ENCODE measurements at places on chromosomes 7 and 10. TPM values are rescaled to one million over a fixed set of nuclear protein-coding genes. Genes with fewer than 3 reads are reported as not detected.

NRCAM gene
- 0.27 TPM for total RNA-seq

GPR22 gene
- 36.4 TPM for total RNA-seq

JCAD gene
- 25.5 TPM for total RNA-seq

EIF3B gene
- total RNA-seq, result 68.0 TPM

HMX2 gene
- not detected for total RNA-seq

TMEM229A gene
- not detected for total RNA-seq

GPR85 gene
- 0.59 TPM for total RNA-seq

CYP2C19 gene
- total RNA-seq, result 0.11 TPM

HYAL4 gene
- total RNA-seq, result not detected

CPA2 gene
- not detected for total RNA-seq

GRCh38 chr10:83849150-83849549 is 290.2 kb upstream of the GHITM start:
- no peak for DNase-seq

DNA sequence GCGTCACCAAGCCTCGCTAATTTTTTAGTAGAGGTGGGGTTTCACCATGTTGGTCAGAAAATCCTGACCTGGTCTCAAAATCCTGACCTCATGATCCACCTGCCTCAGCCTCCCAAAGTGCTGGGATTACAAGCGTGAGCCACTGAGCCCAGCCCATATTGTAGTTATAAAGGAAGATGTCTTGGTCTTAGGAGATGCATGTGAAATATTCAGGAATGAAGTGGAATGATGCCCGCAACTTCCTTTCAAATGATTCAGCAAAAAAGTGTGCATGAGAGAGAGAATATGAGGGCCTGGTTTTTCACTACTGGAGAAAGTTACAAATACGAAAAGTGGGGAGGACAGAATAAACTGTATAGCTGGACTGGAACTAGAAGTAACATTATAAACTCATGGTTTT is 15.9 kb downstream of the TMEM209 start:
- no peak for DNase-seq

DNA sequence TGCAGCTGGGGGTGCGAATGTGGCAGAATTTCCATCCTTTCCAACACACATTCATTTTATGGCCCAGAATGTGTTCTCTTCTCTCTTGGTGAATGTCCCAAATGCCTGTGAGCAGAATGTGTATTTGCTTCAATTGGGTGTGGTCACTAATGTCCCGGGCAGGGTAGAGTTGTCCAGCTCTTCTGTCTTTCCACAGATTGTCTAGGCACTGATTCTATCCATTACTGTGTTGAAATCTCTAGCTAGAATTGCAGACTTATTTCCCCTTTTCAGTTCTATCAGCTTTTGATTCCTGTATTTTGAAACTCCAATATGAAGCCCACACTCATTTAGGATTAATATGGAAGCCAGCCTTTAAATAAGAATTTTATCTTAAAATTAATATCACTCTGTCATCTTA is 14.0 kb upstream of the AKR1E2 start:
- no peak for DNase-seq

GRCh38 chr10:88149906-88150305 is 286.5 kb downstream of the PTEN start:
- DNase-seq, result no peak

- DNase-seq, result no peak
Observed at GRCh38 chr10:3689871-3690510, 95.0 kb downstream of the KLF6 start.

- no peak for DNase-seq
Observed at GRCh38 chr10:48517911-48518811, 86.7 kb downstream of the ARHGAP22 start.

- no peak for DNase-seq
Observed at GRCh38 chr7:69889976-69890351, 291.7 kb downstream of the AUTS2 start.

DNA sequence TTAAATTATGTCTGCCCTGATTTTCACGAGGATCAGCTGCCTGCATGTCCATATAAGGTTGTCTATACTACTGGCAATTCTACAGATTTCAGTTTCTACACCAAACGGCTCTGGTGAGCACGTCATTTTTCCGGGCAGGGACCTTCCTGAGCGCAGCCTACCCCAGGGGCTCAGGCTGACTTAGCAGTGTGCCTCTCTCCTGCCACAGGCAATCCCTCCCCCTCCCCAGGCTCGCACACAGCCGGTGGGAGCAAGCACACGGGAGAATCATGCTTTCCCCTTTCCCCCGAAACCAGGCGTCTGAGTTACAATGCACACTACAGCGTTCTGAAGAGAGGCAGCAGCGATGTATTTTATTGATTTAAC is 1.7 kb downstream of the KLF6 start:
- DNase-seq, result peak; percentile 59

DNA sequence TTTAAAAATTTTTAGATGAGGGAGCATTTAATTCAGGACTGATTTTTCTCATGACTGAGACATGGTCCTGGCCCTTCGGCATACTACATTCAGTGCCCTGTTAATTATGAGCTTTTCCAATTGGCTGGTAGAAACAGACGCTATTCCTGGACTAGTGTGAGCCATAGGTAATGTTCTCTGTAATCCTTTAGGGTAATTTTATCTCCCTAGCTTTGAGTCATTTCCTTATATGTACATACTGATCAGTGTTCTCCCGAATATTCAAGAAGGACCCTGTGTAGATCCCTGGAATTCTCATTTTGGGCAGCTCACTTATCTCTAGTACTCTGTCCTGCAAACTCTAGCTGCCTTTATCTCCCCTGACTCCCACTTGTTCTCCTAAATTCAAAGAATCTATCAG is 92.6 kb upstream of the NPY start:
- no peak for DNase-seq

DNA sequence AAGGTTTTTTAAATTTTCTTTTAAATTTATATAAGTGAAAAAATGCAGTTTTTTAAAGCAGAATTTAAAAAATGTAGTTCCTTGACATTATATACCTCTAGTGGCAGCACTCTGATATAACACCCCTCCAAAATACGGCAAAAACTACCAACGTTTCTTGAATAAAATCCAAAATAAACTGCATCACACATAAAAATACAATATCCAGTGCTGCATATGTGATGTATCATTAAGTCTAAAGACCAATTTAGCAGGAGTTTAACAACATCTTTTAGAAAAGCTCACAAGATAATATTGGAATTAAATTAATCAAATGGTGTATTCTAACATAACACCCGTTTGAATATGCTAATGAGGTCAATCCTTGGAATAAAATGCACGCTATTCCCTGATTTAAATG is 1.4 kb downstream of the TCERG1L start:
- no peak for DNase-seq

- DNase-seq, result no peak
Observed at GRCh38 chr7:7607010-7607409, 33.5 kb upstream of the UMAD1 start.

DNA sequence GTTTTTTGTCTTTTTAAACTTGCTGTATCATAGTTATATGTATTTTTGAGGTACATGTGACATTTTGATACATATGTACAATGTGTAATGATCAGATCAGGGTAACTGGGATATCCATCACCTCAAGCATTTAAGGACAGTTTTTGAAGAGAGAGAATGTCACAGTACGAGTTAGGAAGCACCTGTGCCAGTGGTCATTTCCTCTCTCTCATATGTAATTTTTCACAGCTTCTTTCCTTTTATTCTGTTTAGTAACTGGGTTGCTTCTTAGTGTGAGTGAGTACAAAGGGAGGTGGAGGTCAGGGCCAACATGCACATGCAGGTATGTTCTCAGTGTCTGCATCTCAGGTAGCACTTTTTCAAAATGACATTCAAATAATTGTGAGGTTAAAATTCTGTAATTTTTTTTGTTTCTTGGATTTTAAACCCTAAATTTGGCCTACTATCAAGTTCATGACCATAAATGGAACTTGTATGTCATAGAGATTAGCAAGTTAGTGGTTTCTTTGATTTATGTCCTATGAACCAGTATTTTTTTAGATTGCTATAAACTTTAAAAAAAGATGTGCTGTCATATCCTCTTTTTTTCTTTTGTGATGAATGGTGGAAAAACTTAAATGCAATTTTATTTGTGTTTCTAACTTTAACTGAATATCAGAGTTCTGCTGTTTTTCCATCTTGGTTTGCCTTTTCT is 42.7 kb downstream of the SNX10 start:
- no peak for DNase-seq

GRCh38 chr10:130432271-130432670 is 296.1 kb downstream of the GLRX3 start:
- no peak for DNase-seq

DNA sequence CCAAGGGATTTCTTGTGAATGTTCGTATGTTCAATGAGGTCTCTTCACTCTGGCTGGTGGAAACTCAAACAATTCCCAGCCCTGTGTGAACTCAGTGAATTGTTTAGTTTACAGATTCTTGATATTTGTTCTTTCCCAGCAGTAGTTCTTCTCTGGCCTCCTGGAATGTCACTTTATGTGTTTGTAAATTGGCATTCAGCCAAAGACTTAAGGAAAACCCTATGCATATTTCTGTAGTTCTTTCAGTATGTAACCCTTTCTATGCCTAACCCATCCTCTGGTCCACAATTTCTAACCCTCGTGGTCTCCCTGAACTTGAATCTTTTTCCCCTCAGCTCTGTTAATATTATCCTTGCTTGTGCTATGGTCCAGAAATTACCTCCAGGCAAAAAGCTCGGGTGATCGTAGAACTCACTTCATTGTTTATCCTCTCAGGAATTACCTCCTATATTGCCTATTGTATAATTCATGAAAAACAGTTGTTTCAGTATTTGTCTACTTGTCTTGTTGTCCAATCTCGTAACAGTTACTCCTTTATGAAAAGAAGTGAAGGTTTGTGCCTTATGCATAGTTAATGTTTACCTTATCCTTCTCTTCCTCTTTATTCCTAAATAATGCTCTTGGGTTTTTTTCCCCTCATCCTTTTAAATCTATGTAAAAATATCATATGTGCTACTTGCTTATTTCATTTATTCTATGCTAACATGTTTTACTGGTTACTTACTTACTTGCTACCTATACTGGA is 23.7 kb upstream of the AGR3 start:
- no peak for DNase-seq

DNA sequence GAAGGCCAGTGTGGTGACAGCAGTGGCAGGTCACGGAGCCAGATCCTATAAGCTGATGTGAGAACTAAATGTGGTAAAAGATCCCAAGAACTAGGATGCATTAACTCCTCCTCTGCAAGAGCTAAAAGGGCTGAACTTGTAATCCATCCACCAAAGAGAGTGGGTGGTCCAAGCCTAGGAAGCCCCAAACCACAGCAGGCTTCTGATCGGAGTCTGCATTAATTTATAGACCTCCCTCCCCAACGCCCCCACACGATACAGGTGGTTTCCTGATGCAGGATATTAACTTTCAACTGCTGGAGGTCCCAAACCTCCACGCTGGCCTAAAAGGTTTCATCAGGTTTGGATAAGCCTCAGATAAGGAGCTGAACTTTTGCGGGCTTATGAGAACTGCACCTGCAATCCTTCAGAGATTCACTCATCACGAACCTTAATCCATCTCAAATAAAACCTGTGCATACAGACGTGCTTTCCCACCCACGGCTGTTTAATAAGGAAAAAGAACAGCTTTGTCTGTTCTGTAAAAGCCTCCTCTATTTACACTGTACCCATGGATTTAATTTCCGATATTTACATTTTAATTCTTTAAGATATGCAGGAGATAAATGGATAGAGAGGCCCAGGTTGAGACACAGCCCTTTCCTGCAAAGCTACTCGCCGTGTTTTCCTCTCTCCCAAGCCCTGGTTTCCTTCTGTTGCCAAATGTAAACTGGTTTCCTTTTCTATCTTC is 74.9 kb downstream of the GFRA1 start:
- no peak for DNase-seq

- no peak for DNase-seq
Observed at GRCh38 chr10:129972966-129973673, 9.0 kb upstream of the EBF3 start.

DNA sequence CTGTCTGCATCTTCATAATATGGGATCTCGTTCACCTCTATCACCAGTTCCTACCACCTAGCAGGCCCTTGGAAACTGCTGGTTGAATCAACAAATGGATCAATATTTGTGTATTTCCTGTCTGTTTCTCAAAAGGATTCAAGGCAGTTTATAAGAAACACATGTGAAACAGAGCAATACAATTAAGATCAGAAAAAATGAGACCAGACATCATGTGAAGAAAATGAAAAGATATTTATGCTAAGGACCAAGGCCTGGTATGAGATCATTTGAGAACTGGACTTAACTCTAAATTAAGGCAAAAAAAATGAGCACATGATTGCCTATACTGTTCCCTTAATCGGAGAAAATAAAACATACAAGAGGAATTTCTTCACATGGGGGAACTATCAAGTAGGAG is 589.0 kb downstream of the SUGCT start:
- no peak for DNase-seq

DNA sequence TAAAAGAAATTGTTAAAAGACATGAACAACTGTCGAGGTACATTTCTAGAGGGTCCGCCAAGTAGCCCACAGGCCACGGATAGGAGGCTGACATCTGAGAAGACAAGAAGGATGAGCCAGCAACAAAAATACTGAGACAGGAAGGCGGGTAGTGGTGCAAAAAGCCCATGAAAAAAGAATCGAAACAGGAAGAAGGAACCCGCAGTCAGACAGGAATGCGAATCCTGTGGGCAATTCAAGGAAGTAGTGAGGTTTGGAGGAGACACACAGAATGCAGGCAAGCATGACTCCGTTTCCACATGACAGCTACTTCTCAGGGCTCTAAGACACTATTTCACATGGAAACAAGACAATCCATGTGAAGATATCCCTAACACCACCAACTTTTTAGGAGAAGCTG is 125.2 kb downstream of the DOCK4 start:
- DNase-seq, result no peak

DNA sequence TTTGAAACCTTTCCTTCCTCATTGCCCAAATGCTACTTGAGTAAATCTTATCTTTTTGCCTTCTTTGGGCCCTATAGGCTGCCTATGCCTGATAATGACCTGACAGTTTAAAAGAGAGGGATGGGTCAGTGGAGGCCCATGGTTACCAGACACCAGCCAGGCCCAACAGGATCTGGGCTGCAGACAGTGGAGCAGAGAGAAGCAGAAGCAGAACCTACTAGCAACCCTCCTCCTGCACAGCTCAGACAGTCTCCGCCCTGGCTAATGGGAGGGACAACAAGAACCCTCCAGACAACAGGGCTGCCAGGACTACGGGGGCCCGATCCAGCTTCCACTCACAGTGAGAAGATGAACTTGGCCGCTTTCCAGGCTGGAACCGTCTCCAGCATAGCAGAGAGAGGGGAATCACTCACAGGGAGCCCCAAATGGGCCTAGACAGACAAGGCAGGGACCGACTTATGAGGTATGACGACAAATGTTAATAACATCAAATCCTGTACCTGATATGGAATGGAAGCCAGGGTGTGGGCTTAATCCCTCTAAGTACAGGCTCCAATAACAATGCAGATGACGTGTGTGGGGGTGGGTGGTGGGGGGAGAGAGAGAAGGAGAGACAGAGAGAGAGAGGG is 31.7 kb upstream of the DGKI start:
- DNase-seq, result peak; percentile 86

- no peak for DNase-seq
Observed at GRCh38 chr7:27756298-27756697, 16.3 kb downstream of the TAX1BP1 start.

DNA sequence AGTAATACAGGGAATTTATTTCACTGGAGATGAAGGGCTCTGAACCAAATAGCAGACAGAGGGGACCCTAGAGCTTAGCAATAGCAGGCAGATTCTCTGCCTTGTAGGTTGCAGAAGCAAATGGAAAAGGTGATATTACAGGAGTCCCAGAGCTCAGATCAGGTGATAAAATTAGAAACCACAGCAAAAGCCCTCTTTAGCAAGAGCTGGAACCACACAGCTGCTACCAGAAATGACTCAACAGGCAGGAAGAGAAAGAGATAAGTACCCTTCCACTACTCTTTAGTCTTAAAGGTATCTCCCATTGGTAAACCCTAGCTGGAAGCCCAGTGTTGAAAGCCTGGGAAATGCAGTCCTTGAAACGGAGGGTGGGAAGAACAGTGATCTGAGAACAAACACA is 535.6 kb upstream of the GHITM start:
- no peak for DNase-seq

Data from Right ventricle myocardium superior (tissue), 1 donor.